ENCODE measurements at places on chromosomes 7 and 10.
A peak's percentile ranks its signal among the peaks of the same experiment; 100 is the strongest.

- DNase-seq, result peak; percentile 29
These were observed 117.8 kb upstream of the MYO3A start for GRCh38 chr10:25815999-25816768.

- no peak for DNase-seq
These were observed 27.2 kb downstream of the EZH2 start for GRCh38 chr7:148856891-148857290.

GRCh38 chr7:140390466-140391190, 7.7 kb downstream of the SLC37A3 start:
- no peak for DNase-seq

GRCh38 chr7:45921699-45922519, 837 bp upstream of the IGFBP3 start:
- peak; percentile 73 for DNase-seq

DNA sequence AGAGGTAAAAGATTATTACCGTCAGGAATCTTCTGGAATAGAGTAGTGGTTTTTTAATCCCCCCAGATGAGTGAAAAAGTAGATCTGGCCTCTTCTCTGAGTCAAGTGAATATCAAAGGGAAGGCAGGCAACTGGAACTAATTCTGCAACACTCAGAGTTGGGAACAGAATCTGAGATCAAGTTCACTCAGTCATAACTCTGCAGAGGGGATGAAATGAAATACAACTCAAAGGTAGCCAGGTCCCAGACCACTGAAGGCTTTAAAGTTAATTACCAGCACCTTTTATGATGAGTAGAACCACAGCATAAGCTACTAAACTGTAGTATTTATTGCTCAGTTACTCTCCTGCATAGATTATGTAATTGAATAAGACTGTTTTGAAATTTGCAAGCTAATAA, 455.6 kb upstream of the AKR1E2 start:
- DNase-seq, result no peak

DNA sequence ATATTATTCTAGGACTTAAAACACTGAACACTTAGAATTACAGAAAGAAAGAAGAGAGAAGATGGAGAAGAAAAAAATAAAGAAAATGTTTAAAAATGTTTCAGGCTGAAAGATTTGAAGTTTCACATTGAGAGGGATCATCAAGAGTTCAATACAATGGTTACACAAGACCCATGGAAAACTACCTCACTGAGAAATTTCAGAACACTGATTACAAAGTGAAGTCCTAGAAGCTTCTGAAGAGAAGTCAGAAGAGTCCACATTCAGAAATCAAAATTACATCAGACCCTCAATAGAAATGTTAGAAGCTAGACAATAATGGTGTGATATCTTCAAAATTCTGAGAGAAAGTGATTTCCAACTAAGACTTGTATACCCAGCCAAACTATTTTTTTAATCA, 196.1 kb downstream of the MACC1 start:
- no peak for DNase-seq

DNA sequence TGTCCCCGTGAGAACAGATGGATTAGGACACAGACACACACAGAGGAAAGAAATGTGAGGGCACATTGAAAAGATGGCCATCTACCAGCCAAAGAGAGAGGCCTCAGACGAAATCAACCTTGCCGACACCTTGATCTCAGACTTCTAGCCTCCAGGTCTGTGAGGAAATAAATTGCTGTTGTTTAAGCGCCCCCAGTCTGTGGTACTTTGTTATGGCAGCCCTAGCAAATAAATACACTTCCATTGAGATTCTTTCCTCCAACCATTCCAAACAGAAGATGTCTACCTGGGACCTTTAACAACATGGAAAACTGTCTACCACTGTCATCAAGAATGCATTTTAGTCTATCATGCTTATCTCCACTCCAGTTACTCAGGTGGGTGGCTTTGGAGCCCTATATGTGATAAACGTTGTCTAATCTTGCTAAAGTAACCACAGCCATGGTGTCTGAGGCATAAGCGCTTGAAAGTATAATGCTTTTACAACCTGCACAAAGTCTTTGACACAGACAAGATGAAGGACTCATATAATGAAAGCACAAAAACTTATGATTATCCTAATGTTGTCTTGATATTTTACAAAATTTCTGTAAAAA, 244.3 kb downstream of the MTERF1 start:
- no peak for DNase-seq

- DNase-seq, result no peak
These were observed 371.9 kb downstream of the PHF14 start for GRCh38 chr7:11345621-11346020.

GRCh38 chr7:64180989-64181388, 26.0 kb upstream of the ZNF735 start:
- no peak for DNase-seq
